Stimulated activated CD8-positive, alpha-beta memory T cell treated with anti-CD3 and anti-CD28 coated beads, Interleukin-4, amount 100 ng/mL, for 1 hour (primary cell): ENCODE measurements at places on chromosomes 16 and 17.

DNA sequence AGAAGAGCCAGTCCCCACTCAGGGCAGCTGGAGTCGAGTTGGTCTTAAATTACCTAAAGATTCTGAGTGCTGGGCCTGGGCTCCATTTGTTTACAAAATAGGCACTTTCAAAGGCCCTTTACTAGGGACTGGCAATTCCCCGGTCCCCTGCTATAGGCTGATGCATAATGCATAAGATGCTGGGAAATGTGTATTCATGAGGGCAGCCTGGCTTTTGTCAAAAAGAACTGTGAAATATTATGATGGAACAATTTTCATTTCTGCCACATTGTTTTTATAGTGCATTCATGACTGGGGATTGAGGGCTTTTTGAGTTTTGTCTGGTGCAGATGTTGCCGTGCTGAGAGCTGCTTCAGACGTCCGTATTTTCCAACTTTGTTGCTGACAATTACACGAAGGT, 617.0 kb upstream of the CDH5 start:
- no peak for DNase-seq

GRCh38 chr16:57380671-57381462, 8.6 kb downstream of the CX3CL1 start:
- no peak for DNase-seq

GRCh38 chr17:32490101-32490482, 3.3 kb downstream of the CDK5R1 start:
- no peak for DNase-seq

GRCh38 chr16:69909760-69910159, 41.4 kb upstream of the CLEC18A start:
- no peak for DNase-seq

DNA sequence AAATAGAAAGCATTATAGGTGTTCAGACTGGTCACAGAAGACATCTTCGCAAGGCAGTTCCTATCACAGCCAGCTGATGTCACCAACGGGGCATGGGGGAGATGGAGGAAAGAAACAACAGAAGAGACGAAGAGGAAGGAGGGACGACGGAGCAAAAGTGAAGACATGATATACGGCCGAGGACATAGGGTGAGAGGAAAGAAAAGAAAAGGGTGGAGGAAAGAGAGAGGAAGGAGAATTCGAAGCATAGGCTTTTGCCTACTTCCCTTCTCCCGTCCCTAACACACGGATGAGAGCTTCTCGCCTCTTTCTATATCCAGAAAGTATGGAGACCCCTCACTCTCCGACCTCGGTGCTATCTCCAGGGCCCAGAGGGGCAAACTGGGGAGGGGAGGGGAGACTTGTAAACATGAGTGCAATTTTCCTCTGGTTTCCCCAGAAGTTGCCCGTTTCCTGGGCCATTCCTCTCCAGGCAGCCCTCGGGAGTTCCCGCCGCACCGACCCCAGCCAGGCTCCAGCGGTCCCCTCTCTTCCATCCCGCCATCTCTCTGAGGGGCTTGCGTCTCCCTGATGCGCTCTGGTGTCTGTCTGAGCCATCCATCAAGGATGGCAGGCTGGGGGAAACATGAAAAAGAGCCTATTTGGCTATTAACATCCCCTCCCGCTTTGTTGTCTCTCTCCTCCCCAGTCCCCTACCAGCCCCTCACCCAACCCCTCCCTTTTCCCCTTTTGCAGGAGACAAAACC, 26.0 kb downstream of the COPZ2 start:
- no peak for DNase-seq

GRCh38 chr16:12811441-12812383, 8.0 kb upstream of the CPPED1 start:
- no peak for DNase-seq

DNA sequence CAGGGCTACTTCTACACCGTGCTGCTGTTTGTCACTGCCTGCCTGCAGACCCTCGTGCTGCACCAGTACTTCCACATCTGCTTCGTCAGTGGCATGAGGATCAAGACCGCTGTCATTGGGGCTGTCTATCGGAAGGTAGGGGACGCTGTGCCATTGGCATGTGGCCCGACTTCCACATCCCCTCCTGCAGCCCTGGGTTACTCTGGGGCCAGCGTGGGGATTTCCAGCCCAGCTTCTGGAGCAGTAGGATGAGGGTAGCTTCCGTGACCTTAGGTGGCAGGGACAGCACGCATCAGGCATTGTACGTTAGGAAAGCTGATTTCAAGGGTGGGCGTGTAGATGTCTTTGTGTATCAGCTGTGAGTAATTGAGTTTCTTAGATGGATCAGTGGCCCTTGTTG, 96.5 kb downstream of the ABCC1 start:
- DNase-seq = no peak

GRCh38 chr17:32451879-32452278, 7.6 kb downstream of the PSMD11 start:
- DNase-seq = no peak

GRCh38 chr17:48440669-48441068, 10.7 kb upstream of the SKAP1 start:
- DNase-seq = no peak

DNA sequence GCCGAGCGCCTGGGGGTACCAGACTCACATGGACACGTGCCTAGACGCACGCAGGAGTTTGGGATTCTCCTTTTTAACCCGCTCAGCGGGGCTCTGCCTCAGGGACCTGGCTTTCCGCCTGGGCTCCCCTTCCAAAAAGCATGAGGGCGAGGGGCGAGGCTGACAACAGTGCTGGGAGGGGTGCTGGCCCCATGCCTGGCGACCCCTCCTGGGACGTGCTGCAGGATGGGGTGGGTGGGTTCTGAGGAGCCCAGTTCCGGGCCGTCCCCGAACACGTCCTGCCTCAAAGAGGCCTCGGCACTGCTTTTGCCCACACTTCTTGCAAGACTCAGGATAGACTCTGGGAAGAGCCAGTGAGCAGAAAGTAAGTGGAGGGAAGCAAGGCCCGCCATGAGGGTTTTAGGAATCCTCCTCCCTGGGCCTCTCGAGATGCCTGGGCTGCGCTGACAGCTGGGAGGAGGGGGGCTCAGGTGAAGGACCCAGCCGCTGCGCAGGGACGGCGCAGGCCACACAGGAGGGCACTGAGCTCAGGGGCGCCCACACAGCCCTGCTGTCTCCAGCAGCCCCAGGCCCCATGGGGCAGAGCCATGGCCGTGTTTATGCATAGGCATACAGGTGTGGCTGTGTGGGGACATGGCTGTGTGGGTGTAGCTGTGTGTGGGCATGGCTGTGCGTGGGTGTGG, 15.4 kb upstream of the PABPN1L start:
- DNase-seq = no peak

DNA sequence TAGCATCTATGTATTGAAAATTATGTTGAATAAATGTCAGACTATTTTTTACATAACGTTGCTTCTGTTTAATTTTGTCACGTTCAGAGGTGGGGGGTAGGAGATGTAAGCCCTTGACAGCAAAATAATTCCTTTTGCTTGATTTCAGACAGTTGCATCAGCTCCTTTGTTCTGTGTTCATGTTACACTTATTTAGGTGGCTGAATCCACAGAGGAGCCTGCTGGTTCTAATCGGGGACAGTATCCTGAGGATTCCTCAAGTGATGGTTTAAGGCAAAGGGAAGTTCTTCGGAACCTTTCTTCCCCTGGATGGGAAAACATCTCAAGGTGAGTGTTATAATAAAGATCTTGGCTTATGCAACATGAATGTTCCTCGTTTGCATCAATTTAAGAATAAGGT, 4.5 kb downstream of the HERPUD1 start:
- no peak for DNase-seq

DNA sequence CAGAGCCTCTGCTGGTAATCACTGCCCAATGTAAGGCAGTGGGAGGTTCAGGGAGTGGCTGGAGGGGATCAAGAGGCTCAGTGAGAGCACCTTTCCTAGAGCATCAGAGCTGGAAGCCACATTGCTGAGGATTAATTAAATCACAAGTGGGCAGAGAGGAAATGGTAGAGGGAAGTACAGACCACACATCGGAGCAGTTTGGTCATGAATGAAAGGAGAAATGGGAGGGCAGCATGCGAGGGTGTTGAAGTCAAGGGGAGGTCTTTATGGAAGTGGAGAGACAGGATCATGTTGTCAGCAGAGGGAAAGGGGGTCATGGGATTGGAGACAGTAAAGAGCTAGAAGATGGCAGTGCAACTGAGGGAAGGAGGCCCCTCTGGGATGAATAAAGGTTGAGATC, 2.3 kb downstream of the CCL17 start:
- no peak for DNase-seq

DNA sequence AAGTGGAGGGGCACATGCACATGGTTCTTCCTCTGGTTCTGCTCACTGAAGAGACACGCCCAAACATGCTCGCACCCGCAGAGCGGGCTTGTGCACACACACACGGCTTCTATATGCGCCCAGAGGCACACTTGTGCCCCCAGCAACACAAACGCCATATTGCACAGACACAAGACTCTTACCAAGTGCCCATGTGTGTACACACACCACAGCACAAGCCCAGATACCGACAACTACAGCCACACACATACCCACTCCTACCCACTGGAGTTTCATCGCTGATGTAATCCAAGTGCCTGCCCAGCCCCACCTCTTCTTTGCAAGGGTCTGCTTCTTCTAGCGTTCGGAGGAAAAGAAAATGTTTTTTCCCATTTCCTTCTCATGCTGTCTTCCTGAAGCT, 6.5 kb upstream of the PRR29 start:
- no peak for DNase-seq

DNA sequence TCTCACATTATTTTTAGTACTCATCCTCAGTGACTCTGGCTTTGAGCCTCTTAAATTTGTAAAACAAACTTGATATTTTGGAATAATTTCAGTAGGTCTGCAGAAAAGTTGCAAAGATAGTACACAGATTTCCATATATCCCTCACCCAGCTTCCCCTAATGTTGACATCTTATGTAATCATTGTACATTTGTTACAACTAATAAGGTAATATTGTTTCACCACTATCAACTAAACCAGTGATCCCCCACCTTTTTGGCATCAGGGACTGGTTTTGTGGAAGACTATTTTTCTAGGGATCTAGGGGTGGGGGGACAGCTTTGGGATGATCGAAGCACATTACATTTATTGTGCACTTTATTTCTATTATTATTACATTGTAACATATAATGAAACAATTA, 391.2 kb downstream of the CA10 start:
- no peak for DNase-seq

GRCh38 chr16:79098907-79099306, 501.6 kb downstream of the MAF start:
- no peak for DNase-seq

DNA sequence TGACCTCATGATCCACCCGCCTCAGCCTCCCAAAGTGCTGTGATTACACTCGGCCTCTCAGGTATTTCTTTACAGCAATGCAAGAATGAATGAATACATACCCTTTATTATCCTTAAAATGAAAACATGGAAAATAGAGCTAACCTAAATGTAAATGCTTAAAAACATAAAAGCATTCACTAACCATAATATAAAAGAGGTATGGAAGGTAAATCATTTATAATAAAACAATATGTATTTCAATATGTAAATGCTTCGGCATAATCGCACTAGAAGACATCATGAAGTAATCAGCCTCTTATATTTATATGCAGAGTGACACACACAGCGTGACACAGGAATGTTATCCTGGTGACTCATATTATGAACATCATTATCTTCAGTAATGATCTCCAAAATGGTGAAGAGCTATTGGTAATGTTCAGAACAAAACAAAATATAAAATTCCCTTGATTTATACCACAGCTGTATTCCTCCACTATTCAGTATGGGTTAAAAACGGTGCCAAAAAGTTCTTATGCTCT, 53.9 kb downstream of the AIPL1 start:
- no peak for DNase-seq

DNA sequence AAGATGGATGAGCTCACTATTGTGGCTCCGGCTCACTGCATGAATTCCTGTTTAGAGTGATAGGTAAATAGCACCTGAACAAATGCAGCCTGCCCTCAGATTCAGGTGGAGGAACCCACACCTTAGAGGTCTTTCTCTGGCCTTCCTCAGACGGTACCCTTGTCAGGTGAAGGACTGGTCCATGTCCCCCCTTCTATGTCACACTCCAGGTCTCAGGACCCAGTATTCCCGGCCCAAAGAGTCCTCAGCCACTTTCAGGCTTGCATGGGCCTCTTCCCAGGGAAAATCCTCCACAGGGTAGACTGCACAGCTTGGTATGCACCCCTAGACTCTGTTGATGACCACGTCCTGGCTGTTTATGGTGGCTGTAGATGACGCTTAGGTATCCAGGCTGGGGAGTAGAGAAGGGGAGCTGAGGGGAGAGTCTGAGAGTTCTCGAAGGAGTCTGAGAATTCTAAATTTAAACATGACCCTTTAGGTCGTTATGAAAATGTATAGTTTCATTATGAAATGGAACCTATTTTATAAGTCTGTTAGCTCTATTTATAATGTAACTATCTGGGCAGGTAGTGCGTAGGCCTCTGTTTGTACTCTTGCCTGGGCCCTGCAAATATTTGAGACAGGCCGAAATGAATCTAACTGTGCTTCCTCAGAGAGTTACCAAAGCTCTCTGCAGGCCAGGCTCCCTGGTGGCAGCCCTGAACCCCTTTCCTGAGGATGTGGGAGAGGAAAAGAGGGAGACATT, 32.5 kb upstream of the CCR7 start:
- DNase-seq = no peak

DNA sequence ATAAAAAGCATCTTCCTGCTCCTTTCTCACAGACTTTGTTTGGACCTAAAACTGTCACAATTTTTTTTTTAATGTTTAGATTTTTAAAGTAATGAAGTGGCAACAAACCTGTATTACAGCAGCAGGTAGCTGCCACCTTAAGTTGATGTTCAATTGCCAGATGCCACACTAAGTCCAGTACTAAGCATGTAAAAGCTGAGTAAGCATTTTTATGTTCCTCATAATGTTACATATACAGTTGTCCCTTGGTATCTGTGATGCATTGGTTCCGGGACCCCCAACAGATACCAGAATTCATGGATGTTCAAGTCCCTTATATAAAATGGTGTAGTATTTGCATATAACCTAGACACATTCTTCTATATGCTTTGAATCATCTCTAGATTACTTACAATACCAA, 45.1 kb downstream of the TNRC6A start:
- DNase-seq = no peak

- no peak for DNase-seq
Observed at GRCh38 chr17:13740686-13741085, 139.0 kb upstream of the HS3ST3A1 start.

- no peak for DNase-seq
Observed at GRCh38 chr17:79806863-79807720, 10.2 kb upstream of the CBX8 start.

DNA sequence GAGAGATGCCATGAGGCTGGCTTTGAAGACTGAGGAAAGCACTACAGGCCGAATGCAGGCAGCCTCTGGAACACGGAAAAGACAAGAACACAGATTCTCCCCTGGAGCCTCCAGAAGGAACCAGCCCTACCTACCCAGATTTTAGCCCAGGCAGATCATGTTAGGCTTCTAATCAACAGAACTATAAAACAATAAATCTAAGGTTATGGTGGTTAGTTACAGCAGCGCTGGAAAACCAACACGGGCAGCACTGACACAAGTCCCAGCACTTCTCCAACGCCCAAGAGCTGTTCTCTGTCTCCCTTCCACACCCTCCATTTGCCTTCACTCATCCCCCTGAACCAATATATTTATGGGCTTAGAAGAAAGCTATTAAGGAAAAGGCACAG, 7.5 kb downstream of the ANKRD11 start:
- no peak for DNase-seq

GRCh38 chr16:2499890-2500429, 13.8 kb upstream of the ATP6V0C start:
- DNase-seq = no peak

GRCh38 chr16:68468842-68469241, 20.5 kb upstream of the SMPD3 start:
- no peak for DNase-seq
